ENCODE measurements at places on chromosomes 12 and 14.

- DNase-seq: no peak
These were observed 8.2 kb upstream of the BATF start for GRCh38 chr14:75513911-75514672.

- DNase-seq: peak; percentile 53
These were observed 72.5 kb downstream of the TRAF3 start for GRCh38 chr14:102849526-102850379.

DNA sequence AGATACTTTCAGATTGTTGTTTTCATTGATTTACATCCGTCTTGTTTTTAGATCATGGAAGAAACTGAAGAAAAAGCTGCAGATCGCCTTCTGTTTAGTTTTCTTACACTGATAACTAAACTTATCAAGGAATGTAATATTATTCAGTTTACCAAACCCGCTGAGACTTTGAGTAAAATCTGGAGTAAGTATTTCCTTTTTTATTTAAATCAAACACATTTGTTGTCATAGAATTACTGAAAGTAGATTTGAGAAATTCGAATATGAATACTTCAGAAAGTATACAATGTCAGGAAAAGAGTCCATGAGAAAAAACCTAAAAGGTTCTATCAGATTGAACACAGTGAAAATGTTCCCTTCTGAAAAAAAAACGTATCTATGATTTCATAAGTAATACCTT is 32.0 kb downstream of the ARL1 start:
- DNase-seq: no peak

DNA sequence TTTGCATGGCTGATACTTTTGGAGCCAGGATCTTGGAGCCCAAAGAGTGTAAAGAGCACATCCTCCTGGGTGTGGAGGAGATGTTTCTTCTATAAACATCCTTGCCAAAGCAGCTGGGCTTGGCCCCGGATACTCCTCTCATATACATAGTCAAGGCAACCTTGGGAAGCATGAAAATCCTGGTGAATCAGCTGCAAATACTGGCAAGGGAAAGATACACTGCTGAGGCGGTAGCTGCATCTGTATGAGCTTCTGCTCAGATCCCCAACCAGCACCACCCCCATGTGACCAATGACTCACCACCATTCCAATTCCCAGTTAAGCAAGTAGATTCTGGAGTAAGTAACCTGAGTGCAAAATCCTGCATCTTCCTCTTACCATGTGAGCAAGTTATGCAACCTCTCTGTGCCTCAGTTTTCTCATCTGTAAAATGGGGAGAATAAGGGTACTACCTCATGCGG is 567.4 kb downstream of the MED13L start:
- peak; percentile 76 for DNase-seq

DNA sequence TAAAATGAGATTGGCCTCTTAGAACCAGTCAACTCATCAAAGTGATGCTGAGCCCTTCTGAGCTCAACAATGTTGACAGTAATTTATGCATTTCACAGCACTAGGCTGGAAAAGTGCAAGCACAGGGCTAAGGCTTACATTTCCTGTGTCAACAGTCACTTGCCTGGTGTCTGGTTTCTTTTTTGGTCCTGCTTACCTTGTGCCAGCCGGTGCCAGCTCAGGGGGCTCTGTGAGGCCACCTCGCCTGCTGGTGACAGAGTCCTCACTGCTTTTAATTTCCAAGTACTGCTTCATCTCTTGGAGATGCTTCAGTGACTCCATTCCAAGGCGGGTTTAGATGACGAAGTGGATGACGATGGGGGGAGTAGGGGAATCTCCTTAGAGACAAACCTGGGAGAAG is 53.1 kb upstream of the KCNA1 start:
- DNase-seq: no peak

GRCh38 chr12:105218434-105218833 is 17.5 kb downstream of the APPL2 start:
- no peak for DNase-seq

GRCh38 chr12:19404242-19404880 is 34.9 kb upstream of the AEBP2 start:
- DNase-seq: no peak

DNA sequence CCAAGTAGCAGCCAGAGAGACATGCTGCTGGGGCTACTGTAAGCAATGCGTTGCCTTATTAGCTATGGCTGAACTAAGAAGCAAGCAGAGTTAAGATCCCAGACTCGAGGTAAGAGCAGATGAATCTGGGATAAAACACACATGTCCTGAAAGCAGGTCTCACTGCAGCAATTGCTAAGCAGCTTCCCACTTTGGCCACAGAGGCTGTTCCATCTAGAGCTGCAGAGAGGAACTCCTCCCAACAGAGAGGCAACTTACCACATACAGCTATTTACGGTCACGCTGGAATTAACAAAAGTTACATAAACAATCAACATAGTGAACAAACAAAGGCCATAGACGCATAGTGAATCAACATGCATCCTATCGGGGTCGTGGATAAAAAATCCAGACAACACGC is 90.2 kb downstream of the KSR2 start:
- DNase-seq: no peak

- DNase-seq: no peak
These were observed 216.1 kb downstream of the MSRB3 start for GRCh38 chr12:65494537-65494936.
